Inflammatory macrophage (primary cell): ENCODE measurements at places on chromosomes 16 and 17.

DNA sequence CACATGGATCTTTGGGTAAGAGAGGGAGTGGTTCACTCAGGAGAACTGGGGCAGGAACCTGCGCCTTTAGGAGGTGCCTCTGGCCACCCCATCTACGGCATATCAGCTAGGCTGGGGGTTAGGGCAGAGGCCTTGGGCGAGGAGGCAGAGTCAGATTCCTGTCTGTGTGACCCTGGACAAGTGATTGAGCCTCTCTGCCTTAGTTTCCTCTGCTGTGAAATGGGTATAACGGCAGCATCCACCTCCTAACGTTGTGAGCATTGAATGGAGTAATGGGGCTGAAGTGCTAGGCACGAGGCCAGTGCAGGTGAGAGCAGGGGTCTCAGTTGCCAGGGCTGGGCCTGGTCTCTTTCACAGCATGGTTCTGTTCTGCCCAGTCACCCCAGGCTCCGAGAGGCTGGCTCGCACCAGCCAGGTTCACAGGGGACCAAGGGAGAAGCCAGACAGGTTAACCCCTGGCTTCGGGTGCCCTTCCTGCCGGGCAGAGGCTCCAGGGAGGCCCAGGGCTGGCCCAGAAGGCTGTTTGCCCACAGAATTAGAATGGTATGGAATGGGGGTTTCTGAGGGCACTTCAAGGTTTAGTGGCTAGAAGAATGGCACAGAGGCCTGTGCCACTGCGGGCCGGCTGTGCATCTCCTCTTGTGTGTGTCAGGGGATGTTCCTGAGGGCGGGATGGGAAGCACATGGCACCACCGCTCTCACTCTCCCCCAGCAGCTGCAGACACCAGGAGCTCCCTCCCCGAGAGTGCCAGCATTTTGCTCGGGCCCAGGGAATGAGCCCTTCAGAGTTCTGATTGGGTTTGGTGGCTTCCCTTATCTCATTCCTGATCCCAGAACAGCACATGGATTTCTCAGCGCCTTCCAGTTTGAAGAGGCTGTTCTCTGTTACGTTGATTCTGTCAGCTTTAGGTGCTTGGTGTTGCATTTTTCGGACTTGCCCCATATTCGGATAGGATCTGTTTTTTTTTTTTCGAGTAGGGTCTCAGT is 23.8 kb downstream of the UNC13D start:
- no peak for DNase-seq

GRCh38 chr16:12011565-12011964 is 35.0 kb downstream of the SNX29 start:
- DNase-seq: no peak

DNA sequence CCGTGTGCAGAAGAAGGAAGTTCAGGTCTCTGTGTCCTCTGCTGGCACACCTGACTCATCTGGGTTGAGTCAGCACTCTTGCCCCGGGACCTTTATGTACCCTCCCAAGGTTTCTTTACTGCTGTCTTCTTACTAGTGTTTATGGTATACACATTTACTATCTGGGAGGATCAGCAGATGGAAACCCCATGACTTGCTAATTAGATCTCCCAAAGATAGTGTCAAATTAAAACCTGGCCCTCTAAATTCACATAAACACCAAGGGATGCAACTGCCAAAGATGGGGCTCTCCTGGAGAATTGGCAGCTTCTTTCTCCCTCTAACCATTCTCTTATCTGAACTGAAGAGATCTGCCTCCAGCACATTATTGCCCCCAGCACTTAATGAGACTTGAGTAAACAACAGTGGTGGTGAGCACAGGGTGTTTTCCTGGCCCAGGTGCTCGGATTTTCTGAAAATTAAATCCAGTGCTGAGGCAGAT is 718.1 kb upstream of the SOX9 start:
- DNase-seq: no peak

- no peak for DNase-seq
These were observed 1.7 kb downstream of the PIRT start for GRCh38 chr17:10836145-10836544.

DNA sequence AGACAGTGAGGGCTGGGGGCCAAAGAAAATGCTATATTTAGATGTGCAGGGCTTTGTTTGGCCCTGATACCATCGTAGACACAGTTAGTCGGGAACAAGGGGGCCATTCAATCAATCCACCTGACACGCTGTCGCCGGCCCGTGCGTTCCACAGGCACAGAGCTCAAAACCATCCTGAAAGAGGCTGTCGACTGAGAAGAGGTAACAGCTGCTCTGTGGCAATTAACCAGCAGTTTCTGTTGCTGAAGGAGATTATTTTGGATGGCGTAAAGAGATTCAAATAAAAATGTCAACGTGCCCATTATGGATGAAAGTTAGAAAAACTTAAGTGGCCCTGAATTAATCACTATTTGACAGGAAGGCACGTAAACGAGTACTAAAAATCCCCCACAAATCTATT is 276.2 kb upstream of the IRX5 start:
- DNase-seq: no peak

DNA sequence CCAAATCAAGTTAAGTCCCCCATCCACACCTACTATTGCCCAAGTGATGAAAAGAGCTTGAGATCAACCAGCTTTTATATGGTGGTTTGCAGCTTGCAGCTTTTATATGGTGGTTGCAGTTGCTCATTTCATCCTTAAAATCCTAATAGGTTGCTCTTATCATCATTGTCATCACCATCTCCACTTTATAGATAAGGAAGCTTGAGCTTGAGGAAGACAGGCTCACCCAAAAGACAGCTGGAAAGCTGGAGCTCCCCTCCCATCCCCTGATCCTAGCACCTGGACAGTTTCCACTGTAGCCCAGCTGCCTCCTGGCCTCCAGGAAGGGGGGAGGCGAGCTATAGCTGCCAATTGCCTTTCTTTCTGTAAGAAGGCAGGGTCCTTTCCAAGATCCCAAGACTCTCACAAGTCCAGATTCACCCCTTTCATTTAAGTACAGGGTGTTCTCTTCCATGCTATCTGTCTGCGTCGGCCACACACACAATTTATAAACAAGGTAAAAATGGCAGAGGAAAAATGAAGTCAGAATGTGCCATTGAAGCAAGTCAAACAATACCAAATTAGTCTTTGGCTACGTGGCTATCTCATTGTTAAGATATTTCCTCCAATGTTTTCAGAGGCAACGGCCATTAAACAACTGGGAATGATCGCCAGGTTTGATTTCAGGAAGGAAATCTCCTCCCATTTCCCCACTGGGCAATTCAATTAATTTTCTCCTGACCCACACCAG is 63.3 kb downstream of the PECAM1 start:
- DNase-seq: no peak

DNA sequence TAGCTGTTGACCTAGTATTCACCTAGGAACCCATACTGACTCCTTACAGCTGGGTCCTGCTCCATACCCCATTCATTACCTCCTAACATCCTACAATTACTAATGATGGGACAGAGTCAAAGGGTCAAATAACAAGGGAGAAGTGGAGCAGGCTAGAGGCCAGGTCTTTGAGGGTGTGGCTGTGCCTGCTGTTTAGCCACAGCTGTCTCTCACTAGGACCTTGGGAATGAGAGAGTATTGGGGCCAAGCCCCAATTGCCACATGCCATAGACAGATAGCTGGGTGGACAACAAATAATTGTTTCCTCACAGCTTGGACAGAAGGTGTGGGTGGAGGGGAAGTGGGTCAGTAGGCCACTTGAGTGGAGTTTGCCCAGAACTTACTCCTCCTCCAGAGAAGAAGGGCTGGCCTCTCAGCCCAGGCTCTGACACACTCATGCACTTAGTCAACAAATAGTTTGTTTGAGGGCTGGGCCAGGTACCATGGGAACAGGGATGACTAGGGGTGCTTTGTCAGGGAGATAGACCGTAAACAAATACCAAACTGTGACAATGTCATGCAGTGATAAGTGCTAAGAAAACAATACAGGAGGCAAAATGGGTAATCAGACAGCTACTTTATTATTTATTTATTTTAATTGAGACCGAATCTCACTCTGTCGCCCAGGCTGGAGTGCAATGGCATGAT is 10.2 kb upstream of the CENPT start:
- peak; percentile 97 for DNase-seq

DNA sequence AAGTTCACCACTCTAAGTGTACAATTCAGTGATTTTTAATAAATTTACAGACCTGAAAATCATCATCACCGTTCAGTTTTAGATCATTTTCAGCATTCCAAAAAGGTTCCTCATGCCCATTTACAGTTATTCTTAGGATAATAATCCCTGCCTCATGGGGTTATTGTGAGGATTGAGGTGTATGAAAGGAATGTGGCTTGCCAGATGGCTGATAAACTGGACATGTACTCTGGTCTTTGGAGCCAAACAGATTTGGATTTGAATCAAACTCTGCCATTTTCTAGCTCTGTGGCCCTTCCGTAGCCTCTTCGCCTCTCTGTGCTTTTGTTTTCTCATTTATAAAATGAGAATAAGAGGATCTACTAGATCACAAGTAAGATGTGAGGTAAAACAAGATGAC is 53.9 kb upstream of the GPRC5B start:
- DNase-seq: no peak

GRCh38 chr17:57283203-57283971 is 27.1 kb downstream of the MSI2 start:
- no peak for DNase-seq

DNA sequence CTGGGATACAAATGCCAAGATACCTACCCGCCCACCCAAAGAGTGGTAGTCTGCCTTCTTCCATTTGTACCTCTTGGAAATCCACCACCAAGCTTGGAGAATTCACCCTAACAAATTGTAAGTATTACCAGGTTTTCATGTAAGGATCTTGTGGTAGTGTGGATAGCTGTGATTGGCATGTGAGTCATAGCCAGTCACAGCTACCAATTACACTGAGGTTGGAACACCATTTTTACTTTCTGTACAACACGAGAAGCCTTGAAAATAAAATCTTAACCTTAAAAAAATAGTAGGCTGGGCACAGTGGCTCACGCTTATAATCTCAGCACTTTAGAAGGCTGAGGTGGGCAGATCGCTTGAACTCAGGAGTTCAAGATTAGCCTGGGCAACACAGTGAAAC is 18.5 kb upstream of the SLC35G3 start:
- DNase-seq: no peak

DNA sequence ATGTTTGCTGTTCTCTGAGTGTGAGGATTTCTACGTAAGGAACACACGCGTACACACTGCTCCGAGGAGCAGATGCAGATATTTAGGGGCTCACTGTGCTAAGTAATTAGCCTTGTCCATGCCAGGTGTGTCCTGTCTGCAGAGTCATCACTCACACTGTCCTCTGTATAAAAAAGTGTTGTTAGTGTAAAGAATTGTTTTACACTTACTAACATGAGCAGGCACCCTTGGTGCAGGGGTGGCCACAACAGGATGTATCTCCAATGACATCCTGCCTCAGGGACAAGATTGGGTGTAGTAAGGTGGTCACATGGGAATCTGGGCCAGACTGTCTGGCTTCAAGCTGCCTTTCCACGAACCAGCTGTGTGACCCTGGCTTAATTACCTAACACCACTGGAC is 63.9 kb downstream of the NDEL1 start:
- DNase-seq: no peak

GRCh38 chr17:61009663-61010062 is 332.0 kb downstream of the BCAS3 start:
- no peak for DNase-seq

DNA sequence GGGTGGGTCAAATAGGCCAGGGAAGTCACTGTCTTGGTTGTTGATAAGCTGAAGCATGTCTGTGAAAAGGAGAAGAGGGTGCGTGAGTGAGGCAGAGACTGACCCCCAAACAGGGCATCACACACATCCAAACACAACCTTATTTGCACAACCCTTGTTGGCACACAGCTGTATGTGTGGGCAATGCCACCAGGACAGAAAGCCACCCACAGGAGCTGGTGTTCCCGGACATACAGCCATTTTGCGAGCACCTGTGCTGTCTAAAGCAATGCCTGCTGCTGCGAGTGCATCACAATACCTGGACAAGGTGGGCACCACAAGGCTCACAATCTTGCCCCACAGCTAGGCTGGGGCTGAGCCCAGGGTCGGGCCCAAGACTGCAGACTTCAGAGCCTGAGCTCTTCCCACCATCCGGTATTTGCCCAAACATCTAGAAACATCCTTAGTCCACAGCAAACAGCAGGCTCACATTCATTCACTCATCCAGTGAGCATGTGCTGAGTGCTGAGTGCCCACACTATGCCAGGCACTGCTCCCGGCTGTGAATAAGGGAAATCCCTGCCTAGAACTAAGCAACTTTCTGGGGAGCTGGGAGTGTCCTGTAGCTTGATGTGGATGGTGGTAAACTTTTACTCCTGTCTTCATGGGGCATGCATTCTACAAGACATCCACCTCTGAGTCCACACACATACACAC is 16.2 kb downstream of the SREBF1 start:
- no peak for DNase-seq

DNA sequence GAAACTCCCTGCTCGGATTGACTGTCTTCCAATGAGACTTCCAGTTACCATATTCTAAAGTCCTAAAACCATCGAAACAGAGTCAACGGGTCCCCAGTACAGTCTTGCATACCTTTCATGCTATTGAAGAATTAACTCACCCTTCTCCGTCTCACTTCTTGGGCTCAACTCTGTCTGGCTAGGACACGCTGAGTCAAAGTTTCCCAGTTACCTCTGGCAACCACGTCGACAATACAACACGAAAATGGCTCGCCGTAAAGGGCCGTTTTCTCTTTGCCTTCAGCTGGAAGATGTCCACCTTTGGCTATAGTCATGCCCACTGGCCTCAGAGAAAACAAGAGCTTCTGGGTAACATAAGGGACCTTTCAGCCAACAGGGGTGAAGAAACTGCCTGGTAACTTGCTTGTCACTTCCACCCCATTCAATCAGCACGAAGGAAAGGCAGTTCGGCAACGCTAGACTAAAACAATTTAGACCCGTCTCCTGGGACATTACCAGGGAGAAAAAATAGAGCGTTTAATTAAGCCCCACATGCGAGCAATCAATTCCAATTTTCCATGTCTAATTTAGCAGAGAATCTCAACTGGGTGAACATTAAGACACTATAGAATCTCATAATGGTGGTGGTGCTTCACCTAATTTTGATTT is 21.5 kb downstream of the KCNG4 start:
- no peak for DNase-seq

- no peak for DNase-seq
These were observed 483 bp downstream of the LLGL2 start for GRCh38 chr17:75525806-75526554.

DNA sequence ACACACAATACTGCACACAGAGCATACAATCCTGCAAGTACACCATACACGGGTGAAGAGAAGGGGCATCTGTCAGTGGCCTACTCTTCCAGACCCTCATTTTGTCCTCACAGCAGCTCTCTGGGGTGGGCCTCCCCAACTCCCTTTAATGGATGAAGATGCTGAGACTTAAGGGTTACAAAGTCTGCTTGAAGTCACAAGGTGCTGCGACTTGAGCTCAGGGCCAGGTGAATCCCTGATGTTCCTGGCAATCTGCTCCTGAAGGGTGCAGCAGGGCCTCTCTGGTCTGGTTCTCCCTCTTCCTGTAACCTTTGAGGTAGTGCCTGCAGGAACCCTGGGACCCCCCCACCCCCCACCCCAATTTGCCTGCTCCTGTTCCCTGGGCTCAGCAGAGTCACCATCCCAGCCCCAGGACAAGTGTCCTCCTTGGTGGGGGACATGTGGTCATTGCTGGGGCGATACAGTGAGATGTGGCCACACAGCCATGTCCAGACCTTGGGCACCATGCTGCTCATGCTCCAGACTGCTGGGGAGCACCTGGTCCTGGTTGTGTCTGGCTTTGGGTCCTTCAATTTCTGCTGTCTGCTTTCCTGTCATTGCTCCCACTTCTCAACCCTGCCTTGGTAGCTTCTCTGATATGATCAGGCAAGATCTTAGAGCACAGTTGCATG is 107.5 kb downstream of the METRNL start:
- no peak for DNase-seq
